Vagina (tissue), 2 donors: ENCODE measurements at places on chromosomes 6 and 20.

DNA sequence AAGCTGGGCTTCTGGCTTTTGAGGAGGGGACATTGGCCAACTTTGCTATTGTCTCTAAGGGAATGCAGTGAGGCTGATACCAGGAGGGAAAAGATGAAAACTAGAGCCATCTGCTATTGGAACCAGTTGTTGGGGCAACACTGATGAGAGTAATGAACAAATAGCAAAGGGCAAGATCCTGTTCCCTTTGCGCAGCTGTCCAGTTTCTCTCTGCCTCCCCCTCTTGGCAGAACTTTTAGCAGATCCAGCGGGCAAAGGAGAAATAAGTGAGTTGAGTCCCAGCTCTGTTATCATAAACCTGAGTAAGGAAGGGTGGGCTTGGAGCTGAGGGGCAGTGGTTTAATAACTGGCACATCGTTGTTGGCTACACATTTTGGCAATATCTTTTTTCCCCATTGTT is 126.8 kb downstream of the AKAP7 start:
- DNase-seq: no peak

- no peak for DNase-seq
These were observed 59.2 kb downstream of the LAMP5 start for GRCh38 chr20:9573335-9574151.

DNA sequence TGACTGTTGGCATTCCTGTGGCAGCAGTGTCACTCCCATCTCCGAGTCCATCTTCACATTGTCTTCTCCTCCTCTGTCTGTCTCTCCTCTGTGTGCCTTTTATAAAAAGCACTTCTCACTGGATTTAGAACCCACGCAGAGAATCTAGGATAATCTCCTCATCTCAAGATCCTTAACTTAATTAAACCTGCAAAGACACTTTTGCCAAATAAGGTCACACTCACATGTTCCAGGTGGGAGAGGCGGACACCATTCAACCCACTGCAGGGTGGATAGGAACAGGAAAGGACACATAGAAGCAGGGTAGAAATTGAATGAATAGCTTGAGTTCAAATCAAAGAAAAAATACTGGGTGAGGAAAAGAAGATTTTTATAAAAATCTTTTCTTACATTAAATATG is 292.5 kb downstream of the PHACTR1 start:
- no peak for DNase-seq

GRCh38 chr20:39789411-39789810 is 827.3 kb downstream of the DHX35 start:
- DNase-seq: no peak

DNA sequence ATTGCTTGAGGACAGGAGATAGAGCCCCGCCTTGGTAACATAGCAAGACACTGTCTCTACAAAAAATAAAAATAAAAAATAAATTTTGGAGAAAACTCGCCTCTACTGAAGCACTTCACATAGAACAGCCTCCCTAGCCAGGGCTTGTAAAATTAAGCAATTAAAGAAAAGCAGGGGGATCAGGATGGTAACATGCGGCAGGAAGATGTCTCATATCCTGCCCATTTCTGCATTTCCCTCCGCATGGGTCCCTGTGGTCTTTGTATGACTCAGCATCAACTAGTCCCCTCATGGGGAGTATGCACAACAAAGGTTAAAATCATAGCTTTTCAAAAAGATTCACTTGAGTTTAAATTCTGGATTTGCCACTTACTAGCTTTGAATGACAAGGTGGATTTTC is 379.0 kb downstream of the EPHA7 start:
- DNase-seq: no peak

DNA sequence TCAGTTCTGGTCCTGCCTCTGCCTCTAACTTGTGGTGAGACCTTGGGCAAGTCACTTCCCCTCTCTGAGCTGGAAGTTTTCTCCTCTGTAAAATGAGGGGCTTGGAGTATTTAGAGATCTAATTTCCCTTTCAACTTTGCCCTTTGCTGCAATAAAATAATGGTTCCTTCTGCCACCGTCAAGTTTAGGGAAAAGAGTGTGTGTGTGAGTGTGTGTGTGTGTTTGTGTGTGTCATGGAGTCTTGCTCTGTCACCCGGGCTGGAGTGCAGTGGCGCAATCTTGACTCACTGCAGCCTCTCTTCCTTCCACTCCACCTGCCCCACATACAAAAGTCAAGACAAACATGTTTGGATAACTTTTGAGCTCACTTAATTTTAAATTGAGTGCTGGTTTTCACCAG is 39.2 kb upstream of the PIM1 start:
- DNase-seq: no peak

DNA sequence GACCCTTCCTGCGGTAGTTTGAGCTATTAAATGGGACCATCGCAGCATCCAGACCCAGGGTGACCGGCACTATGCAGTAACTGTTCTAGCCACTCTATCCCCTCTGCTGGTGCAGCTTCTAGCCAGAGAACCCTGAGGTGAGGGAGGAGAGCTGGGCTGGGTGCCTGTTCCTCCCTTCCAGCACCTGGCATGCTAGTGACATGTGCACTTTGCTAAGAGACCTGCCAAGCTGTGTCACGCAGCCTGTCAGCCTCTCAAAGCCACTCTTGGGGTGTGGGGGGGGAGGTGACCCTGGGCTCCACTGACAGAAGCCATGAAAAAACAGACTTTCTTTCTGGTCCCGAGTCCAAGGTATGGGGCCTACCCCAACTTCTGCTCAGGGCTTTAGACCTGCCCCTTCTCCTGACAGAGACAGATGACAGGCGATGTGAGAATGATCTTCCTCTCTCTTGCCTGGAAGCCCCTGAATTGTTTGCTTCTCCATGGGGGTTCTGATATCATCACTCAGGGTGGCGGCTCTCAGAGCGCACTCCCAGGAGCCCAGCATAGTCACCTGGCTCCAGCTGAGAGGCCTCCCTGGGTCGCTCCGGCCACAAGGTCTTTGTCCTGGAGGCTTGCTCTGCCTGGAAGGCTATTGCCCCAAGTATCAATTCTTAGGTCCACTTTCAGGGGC is 47.2 kb upstream of the MLN start:
- no peak for DNase-seq

GRCh38 chr20:40442181-40442963 is 246.7 kb downstream of the MAFB start:
- no peak for DNase-seq

GRCh38 chr20:60011512-60012507 is 53.6 kb downstream of the CDH26 start:
- DNase-seq: peak; percentile 77

DNA sequence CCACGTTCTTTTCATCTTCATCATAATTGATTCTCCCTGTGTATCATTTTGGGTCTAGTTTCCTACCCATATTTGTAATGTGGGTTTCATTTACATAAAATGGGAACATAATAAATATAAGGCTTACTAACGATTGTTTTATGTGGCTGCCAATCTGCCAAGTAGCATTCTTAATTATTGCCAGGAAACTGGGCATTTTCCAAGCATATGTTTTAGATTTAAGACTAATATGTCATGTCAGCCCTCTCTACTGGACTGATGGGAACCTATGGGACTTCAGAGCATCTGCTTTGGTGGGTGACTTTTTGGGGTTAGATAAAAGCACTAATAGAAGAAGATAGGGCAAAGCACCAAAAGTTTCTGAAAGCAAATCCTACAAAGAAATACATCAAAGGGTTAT is 157.5 kb downstream of the TBX18 start:
- DNase-seq: no peak

DNA sequence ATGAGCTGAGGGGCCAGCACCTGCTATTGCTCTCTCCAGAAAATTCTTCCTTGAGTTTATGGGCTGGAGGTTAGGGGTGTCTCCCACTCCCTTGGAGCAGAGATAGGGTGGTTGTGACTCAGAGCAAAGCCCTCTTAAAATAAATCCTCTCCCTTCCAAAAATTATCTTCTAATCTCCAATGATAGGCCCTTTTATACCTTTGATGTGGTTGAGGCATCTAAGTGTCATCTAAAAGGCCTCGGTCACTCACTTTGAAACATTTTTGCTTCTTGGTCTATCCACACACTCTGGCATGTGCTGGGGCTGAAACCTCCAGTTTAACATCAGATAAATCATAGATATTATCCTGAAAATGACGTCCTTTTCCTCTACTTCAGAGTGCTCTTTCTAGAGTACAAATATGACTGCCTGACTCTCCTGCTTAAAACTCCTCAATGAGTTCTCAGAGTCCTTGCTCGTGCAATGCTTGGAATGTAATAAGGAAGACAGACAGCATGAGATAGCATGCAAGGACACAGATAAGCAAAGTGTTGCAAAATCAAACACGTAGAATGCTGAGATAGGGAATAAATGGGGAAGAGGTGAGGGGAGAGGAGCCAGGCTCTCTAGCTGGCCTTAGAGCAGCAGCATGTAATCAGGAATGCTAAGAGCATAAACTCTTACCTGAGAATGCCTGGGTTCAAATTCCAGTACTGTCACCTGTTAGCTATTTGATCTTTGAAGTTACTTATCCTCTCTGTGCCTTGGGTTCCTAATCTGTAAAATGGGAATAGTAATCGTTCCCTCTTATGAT is 374.1 kb upstream of the CITED2 start:
- DNase-seq: no peak

GRCh38 chr6:14108571-14109410 is 8.8 kb upstream of the CD83 start:
- no peak for DNase-seq

DNA sequence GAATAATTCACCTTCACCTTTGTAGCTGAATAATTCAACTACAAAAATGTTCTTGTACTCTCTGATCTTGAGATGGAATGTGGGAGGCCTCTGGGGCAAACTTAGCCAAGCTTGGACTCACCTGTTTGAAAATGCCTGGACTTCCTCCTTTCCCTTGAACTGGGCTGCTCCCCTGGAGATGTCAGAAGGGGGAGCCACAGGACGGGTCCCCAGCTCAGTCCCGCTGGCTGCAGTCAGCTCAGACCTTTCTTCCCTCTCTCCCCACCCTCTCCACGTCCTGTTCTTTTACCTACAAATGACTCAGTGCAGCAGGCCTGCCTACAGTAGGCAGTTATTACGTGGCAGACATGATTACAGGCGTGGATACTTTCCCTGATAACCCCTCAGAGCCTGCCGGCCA is 131.5 kb upstream of the RALGAPA2 start:
- no peak for DNase-seq

- DNase-seq: no peak
These were observed 57.5 kb downstream of the SYNJ2 start for GRCh38 chr6:158039178-158039557.
